ENCODE measurements at places on chromosomes 16 and 17. TPM values are rescaled to one million over a fixed set of nuclear protein-coding genes. Genes with fewer than 3 reads are reported as not detected.
A peak's percentile ranks its signal among the peaks of the same experiment; 100 is the strongest.

DNA sequence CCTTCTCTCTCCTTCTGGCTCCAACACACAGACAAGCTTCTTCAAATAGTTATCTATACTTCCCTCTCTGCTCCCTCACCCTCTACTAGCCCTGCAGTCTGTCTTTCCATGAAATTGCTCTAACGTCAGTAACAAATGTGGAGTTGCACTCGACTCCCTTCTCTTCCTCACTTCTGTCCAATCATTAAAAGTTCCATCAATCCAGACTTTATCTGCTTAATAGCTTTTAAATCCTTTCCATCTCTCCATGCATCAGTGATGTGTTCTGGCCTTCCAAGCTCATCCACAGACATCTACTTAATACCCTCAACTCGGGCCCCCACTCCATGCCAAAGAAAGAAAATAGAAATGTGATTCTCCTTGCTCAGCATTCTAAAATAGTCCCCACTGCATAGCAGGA lies 422.1 kb upstream of the CDH5 start:
- DNase-seq = no peak

DNA sequence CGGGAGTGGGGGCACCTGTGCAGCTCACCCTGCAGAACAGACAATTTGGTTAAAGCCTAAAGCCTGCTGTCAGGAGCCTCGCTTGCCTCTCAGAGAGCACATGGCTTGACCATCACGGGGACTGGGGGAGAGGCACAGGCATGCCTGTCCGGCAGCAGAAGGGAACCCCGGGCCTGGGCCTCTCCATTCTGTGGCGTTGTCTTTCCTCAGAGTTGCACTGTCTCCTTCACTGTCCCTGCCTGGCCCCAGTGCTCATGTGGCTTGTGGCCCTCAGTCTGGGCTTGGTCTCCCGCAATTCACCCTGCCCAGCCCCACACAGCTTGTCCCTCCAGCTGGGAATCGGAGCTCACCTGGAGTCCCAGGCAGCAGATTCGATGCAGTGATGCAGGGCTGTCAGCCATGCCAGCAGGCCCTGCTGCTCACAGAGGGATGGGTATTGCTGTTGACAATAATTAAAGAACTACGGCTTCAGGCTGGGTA lies 189.9 kb downstream of the SEC14L1 start:
- peak; percentile 4 for DNase-seq

DNA sequence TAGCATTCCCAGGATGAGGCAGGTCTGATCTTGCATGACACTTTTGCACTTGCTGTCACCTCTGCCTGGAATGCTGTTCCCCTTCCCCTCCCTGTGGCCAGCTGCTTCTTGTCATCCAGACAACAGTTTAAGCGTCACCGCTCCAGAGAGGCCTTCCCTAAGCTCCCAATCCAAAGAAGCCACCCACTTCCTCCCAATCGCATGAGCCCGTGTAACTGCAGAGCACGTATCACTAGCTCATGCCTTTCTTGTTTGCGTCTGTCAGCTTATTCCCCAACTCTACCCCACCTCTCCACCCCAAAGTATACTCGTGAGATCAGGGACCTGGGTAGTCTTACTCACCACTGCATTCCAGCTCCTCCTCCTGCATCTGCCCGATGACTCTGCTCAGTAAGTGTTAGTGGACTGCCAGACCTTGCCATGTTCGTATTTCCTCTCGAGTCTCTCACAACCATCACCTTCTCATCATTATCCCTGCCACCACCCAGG lies 92.8 kb downstream of the GAS7 start:
- peak; percentile 66 for DNase-seq

DNA sequence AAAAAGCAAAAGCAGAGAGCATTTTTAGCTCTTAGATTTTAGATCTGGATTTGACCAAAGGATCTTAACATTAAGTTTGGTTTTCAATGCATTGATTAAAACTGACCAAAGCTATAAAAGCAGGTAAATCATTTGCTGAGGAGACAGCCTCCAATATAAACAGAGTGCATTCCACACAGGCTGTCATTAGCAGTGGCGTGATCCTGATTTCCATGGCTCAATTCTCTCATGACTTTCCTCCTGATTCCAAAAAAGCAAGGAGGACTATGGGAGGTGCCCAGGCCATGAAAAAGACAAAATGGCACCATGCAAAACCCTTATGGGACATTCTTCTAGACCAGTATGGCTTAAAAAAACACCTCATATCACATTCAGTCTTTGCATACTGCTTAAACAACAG lies 53.5 kb downstream of the PARN start:
- no peak for DNase-seq

DNA sequence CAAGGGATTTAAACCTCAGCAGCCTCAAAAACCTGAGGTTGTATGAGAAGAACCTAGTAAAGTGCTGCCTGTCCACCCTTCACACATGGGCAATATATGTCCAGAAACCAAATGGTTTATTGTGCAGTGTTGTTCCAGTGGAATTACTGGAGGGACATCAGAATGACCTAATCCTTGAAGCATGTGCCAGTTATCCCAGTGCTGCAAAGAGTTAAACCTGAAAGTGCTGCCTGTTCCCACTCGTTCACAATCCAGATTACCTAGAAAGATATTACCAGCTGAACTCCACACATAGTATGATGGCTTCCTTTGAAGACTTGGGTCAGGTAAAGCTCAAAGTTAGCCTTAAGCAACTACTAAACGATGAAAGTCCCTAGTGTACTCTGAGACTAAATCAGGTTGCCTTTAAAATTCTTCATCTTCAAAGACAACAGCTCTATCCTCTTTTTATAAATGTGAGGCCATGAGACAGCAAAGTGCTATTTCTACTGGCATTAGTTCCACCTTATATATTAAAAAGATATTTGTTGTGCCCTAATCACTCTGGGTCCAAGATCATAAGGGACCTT lies 133.1 kb downstream of the SNX11 start:
- peak; percentile 67 for DNase-seq

The TMEM220 gene
- total RNA-seq = 0.17 TPM
